ENCODE measurements at places on chromosomes 5 and 9.
A peak's percentile ranks its signal among the peaks of the same experiment; 100 is the strongest.

GRCh38 chr5:83993803-83994202 is 273.1 kb upstream of the HAPLN1 start:
- no peak for DNase-seq

- no peak for DNase-seq
Measured at GRCh38 chr5:172886476-172886875, 52.4 kb downstream of the ERGIC1 start.

DNA sequence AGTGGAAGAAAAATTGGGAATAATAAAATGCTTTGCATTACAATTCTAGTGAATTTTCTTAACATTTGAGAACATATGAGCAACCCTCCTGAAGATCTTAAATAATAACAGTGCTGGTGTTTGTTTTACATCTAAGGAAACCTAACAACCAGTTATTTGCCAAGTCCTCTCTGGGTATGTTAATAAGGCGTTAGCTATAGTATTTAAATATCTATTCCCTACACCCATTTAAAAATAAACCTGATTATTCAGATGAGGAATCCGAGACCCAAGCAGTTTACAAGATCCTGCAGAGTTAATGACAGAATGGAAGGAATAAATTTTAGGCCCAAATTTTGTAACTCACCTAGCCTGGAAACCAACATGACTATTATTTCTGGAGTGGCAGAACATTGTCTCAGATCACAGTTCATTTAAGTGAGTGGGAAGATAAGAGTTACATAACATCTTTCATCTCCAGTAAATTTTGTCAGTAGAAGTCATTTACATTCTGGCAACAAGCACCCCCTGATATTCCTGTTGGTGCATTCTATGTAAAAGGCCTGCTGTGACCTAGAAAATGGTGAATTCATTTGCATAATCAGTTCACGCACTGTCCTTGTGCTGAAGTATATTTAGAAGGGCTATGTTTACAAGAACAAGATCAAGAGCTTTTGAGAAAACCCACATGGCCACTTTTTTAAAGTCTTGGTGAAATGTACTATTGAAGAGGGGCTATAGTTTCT is 148.2 kb downstream of the COX7C start:
- no peak for DNase-seq

DNA sequence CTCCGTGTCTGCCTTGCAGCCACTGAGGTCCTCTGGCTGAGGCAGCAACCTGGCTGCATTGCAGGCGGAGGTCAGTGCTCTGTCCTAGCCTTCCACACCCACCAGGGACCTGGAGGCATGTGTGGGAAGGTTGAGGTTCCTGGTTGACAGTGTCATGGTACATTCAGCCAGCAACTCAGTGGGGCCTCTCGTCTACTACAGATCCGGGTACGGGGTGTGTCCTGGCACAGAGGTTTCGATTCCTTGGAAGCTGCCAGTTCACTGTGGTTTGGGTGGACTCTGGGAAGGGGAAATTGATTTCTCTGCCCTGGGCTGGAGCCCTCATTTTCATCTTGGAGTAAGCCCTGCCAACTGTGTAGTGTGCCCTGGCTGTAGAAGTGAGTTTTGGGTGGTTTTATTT is 45.1 kb downstream of the PDE8B start:
- DNase-seq, result no peak

DNA sequence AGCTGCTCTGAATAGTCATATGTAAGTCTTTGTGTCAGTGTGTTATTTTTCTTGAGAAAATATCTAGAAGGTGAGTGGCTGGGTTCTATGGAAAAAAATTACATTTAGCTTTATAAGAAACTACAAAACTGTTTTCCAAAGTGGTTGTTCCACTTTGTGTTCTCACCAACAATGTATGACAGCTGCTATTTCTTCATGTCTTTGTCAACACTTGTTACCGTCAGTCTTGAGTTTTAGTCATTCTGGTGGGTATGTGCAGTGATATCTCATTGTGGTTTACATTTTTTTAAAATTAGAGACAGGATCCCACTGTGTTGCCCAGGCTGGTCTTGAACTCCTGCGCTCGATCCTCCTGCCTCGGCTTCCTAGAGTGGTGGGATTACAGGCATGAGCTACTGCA is 246.4 kb downstream of the PJA2 start:
- no peak for DNase-seq

- DNase-seq, result peak; percentile 23
Measured at GRCh38 chr5:96936431-96937320, 796 bp downstream of the LNPEP start.

- no peak for DNase-seq
Measured at GRCh38 chr9:127384901-127385300, 12.1 kb upstream of the SLC2A8 start.

GRCh38 chr5:153885141-153885540 is 153.6 kb downstream of the FAM114A2 start:
- no peak for DNase-seq

DNA sequence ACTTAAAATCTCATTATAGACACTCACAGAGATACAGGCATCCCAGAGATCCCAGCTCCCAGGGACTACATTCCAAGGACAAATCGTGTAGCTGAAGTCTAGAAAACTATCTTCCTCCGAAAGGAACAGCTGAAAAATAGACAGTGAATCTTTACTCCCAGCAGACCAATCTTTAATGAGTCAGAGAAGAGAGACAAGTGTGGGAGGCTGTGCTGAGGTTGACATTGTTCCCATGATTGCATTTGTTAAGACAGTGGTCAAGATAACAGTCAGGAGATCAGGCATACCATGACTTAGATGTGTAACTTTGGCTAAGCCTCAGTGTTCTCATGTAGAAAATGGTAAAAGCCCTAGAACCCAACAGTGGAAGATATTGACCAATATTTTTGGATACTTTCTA is 120.7 kb downstream of the PAPPA start:
- no peak for DNase-seq

DNA sequence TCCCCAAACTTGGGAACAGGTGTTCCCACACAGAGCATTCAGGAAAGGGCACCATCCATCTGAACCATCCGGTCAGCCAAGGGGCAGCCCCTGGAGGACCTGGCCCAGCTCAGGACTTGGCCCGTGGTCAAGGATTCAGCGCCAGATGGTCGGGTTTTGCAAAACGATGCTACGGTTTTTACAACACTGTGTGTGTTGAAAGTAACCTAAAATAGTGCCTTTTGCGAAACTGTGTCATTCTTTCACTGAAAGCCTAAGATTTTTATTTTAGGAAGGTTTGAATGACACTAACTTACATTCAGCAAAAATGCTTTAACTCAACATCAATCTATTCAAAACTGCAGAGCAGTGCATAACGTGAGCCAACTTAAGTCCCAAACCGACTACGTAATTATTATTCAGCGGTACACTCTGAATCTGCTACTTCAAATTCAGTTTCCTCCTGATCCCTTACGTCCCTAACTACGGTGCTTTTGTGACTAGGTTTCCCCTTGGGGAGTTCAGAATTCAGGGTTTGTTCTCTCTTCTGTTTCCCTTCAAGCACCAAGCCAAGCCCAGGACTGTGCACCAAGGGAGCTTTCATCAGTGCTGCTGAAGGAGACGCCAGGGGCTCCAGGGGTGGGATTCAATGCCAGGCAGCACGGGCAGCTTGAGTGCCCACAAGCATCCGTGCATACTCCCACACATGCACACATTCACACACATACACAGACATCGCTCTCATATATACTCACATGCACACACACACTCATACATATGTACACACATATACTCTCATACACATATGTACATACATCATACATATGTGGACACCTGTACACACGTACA is 25.8 kb downstream of the LPCAT1 start:
- DNase-seq, result no peak

GRCh38 chr5:92041206-92041605 is 658.1 kb upstream of the ARRDC3 start:
- no peak for DNase-seq

DNA sequence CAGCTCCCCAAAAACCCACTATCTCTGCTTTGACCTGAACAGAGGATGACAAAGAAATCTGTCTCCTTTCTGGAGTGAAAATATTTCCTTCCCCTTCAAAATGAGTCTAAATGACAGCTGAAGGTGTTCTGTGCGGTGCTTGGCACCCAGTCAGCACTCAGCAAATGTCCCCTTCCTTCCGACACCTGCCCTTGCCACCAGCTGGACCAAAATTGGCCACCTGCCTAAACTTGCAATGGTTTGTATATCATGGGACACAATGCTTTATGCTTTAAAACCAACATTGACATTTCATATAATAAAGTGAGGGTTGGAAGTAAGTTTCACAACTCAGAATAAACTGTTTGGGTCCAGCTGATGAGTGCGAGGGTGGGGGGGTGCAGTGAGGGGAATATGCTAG is 7.5 kb upstream of the TTC1 start:
- no peak for DNase-seq

- DNase-seq, result no peak
Measured at GRCh38 chr5:113132564-113132963, 156.0 kb downstream of the DCP2 start.

GRCh38 chr9:18720691-18721090 is 246.7 kb downstream of the ADAMTSL1 start:
- no peak for DNase-seq

- DNase-seq, result no peak
Measured at GRCh38 chr5:1808439-1808838, 7.2 kb downstream of the NDUFS6 start.

- no peak for DNase-seq
Measured at GRCh38 chr5:31911291-31912265, 262.5 kb downstream of the GOLPH3 start.

DNA sequence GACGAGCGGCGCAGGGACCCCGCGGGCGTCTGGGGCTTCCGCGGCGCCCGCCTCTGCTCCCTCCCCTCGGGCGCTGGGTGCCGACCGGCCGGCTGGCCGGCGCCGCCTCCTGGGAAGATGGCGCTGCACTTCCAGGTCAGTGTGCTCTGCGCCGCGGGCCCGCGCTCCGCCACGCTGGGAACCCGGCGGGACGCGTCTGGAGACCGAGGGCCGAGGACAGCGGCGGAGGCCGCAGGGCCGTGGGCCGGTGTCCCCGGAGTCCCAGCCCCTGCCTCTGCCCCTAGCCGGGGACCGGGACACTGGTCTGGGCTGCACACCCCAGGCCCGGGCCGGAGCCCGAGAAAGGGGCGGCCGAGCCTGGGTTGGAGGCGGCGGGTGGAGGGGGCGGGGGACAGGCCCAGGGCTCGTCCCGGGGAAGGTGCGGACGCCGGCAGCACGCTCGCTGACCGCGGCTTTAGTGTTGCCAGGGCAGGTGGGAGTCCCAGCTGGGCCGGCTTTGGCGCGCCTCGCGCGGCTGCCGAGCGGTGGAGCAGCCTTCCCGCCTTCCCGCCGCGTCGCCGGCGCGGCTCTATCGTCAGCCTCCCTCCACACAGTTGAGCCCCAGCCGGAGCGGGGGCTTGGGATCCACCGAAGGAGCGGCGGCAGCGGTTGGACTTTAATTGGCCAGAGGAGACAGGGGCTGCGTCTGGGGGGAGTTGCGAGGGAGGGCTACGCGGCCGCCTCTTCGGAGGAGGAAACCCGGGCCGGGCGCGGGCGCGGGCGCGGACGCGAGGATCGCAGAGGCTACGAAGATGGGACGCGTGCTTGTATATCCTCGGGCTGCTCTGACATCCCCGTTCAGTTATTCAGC is at the start of gene RANBP17:
Gene RANBP17, plus strand, starts transcription at position 102 of the 850 bp plus-strand sequence.
- DNase-seq, result peak; percentile 74

DNA sequence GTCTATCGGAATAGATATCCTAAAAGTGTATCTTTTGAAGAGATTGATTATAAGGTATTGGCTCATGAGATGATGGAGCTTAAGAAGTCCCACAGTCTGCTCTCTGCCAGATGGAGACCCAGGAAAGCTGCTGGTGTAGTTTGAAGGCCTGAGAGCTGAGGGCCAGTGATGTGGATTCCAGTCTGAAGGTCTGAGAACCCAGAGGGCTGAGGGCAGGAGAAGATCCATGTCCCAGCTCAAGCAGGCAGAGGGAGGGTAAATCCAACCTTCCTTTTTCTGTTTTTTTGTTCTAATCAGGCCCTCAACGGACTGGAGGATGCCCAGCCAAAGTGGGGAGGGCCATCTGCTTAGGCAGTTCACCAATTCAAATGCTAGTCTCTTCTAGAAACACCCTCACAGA is 11.0 kb upstream of the ABL1 start:
- no peak for DNase-seq

DNA sequence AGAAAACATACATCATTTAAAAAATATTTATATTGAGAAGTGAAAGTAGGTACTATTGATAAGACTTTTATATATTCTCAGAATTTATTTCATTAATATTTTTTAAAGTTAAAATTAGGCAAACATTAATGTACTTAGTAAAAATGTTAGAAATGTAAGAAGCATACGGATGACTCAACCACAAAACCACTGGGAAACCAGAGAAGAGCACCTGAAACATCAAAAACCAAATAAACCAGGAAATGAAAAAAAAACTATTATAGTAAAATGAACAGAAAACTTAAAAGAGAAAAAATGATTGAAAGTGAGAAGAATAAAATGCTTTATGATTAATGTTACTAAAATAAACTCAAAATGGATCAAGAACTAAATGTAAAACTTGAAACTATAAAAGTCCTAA is 233.2 kb upstream of the DAB2 start:
- DNase-seq, result no peak

DNA sequence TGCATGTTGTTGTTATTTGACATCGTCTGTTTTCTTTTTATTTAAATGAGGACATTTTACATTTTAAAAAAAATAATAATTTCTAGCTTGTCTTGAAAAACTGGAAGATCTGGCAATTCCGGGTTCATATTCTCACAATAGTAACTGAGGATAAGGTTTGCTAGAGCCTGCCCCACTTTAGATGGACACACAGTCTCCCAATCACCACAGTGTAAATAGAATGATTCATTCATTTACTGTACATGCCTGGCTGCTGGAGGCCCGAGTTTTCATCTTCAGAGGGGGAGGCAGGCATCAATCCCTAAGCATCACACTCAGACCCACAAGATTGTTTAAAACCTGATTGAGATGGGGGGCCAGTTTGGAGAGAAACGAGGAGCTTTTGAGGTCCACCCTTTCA is 2039.7 kb upstream of the WWC1 start:
- no peak for DNase-seq

- no peak for DNase-seq
Measured at GRCh38 chr5:125346316-125346715, 599.9 kb upstream of the ZNF608 start.

DNA sequence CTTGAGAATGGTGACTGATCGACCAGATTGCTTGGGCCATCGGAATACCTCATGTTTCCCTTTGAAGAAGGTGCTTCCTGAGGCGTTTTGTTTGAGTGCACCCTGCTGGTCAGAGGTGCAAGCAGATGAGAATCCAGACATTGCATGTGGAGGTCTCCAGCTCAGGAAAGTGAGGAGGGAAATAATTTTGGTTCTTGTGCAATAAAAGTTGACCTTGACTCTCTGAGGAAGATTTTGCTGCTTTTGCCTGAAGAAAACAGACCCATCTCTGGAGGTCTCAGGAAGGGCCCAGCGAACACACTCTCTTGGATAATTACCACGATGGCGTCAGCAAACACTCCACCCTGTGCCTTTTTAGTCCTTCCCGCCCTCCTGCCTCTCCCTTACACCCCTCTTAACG is 69.7 kb downstream of the GRAMD2B start:
- no peak for DNase-seq

GRCh38 chr5:56670916-56671315 is 144.4 kb upstream of the MAP3K1 start:
- no peak for DNase-seq
